ENCODE measurements at places on chromosomes 13 and 19. TPM values are rescaled to one million over a fixed set of nuclear protein-coding genes. Genes with fewer than 3 reads are reported as not detected.

DNA sequence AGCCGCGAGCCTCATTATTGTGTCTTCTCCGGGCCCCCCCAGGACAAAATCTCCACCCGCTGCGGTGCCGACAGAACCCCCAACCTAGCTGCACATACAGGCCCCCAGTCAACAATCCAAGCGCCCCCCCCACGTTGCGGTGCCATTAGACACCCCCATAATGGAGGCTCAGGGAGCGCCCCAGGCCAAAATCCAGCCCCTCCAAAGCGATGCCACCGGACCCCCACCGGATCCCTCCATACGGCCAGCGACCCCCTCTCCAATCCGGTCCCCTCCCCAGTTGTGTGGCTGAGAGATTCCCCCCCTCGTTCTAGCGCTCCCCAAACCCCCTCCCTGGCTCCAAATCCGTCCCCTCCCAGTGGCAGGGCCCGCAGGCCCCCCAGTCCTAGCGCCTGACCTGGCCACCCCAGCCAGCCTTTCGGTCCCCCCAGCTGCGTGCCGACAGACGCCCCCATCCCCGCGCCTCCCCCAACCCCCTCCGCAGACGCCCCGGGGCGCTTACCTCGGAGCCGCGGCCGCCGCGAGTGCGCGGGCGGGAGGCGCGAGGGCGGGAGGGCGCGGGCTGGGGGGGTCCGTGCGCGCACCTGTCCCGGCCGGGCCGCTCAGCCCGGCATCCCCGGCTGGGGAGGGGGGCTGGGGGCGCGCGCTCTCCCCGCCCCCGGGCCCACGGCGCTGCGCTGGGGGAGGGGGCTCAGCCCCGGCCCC, 21.6 kb upstream of the SEMA6B start:
- no peak for DNase-seq

DNA sequence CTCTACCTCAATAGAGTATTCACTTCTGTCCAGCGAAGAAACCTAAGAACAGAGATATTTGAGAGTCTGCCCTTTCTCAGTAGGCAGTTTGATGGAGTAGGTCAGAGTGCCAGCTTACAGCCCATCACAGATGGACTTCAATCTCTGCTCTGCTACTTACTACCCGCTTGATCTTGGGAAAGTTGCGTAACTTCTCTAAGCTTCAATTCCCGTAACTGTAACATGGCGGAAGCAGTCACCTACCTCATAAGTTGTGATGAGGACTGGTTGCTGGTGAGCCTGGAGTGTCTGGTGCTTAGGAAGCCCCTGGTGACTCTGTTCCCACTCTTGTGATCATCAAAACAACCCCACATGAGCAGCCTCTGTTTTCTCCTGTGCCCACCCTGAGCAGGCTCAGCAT, 31.0 kb downstream of the AMER2 start:
- no peak for DNase-seq

ABCA7 gene
- total RNA-seq = 9.4 TPM

DNA sequence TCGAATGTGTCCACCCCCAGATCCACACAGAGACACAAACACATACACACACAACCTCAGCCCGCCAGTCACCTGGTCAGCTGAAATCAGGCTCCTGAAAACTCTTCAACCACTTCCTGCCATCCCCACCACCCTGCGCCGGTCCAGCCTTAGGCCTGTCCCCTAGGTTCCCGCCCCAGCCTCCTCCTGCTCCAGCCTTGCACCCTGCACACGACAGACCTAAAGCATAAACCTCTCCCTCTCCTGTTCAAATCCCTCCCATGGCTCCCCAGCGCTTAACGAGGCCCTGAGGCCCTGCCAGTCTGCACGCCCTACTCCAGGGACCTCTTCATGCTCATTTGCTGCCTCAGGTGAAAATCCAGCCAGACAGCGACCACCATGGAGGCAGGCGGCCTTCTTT, 7.1 kb downstream of the PNMA8B start:
- DNase-seq = no peak

MAP4K1 gene
- 1.8 TPM for total RNA-seq

CGB3 gene
- total RNA-seq = not detected

- DNase-seq = no peak
Measured at GRCh38 chr13:28533125-28533436, 38.2 kb upstream of the FLT1 start.
